Amygdala (tissue), 56 donors: ENCODE measurements at places on chromosomes 1 and 21.

DNA sequence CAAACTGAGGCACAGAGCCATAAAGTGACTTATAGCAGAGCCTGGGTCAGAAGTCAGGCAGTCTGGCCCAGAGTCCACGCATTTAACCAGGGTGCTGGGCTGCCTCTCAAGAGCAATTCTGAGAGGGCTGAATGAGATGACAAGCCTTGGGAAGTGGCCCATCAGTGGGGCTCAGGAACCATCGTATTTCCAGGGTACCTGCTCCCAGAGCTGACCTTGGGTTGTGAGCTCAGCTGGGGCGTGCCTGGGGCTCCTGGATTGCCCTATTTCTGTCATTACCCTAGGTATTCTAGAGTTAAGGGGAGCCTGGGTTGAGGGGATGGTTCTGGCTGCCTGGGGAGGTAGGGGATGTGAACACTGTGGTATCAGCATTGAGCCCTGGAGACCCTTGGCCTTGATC lies 49.4 kb downstream of the LGR6 start:
- no peak for DNase-seq

- DNase-seq = no peak
Measured at GRCh38 chr1:206955476-206956451, 9.5 kb upstream of the PIGR start.

DNA sequence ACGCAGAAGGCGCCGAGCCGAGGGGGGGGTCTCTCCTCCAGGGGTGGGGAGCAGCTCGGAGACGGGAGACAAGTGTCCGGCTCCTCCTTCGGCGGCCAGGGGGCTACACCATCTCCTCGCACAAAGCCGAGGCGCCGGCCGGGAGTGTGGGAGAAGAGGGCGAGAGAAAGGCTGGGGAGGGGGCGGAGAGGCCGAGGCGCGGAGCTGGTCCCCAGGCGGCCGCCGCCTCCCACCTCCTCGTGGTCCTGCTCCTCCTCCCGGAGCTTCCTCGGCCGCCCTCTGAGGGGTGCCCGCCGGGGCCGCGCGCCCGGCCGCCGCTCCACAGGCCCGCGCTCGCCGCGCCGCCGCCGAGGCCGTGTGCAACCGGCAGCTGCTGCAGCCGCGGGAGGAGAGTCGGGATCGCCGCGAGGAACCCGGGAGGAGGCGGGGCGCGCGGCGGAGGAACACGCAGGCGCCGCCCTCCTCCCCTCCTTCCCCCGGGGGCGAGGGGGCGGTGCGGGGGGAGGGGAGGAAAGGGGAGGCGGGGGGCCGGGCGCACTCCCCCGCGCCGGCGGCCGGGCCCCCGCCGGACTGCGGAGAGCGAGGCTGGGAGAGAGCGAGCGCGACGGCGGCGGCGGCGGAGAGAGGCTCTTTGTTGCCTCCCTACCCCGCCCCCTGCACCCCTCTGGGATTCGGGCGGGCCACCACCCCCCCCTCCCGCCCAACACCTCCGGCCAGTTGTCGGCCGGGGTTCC lies at the start of gene ENAH:
Gene ENAH (minus strand): TSS at position 395 of the 734 bp plus-strand sequence. CDS start 433 bp downstream, outside the sequence.
- DNase-seq = peak; percentile 79

GRCh38 chr1:7372477-7373120 lies 398.5 kb upstream of the VAMP3 start:
- DNase-seq = no peak

- no peak for DNase-seq
Measured at GRCh38 chr1:230495891-230496385, 69.8 kb upstream of the PGBD5 start.

- no peak for DNase-seq
Measured at GRCh38 chr1:156755527-156755950, 4.1 kb upstream of the HDGF start.

GRCh38 chr21:34771512-34772028 lies 102.8 kb downstream of the CLIC6 start:
- DNase-seq = no peak

GRCh38 chr21:33677450-33677849 lies 35.1 kb downstream of the ITSN1 start:
- no peak for DNase-seq

DNA sequence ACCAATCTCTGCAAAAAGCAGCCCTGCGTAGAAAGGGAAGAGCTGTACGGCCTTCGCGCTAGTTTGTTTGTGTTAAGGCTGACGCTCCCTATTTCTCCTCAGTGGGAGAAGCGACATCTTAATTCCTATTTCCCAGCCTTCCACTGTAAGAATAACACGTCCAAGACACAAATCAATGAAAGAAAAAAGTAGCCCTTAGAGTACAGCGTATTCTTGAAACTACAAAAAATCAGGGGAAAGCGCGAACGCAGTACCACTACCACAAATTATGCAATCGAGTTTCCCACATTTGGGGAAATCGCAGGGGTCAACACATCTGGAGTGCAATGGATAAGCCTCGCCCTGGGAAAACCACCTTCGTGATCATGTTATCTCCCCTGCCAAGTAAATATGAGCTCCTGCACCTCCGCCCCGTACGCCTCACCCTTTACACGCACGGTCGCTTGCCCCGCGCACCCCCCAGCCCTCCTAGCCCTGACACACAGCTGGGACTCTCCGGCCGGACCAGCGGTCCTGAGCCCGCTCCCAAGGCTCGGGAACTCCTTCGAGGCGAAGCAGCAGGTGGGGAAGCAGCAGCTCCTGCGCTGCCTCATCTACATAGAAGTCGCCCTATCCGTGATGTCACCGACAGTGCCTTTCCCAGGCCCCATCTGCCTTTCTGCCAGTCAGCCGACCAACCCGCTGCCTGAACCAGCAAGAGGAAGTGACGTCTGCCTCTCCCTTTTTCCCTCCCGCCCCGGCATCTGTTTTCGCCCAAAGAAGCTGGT lies 94.7 kb downstream of the PPIAL4G start:
- peak; percentile 91 for DNase-seq

DNA sequence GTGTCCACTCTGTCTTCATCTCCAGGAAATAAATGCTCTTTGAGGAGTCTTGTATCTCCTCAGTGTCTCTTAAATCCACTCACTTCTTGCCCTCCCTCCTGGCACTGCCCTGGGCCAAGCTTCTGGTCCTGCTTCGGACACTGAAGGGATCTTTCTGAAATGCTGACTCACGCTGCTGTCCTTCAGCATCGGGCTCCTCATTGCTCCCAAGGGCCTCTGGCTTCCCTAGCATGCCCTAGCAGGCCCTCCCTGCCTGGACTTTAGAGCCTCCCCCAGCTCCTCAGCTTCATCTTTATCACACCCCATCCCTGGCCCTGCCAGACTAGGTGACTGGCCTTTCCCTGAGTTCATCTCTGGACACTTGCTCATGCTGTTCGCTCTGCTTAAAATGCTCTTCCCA lies 96.6 kb downstream of the FOXD2 start:
- no peak for DNase-seq

GRCh38 chr1:40421431-40422384 lies 28.6 kb upstream of the ZFP69B start:
- DNase-seq = peak; percentile 25

GRCh38 chr1:69794831-69795230 lies 227.1 kb downstream of the LRRC7 start:
- no peak for DNase-seq

DNA sequence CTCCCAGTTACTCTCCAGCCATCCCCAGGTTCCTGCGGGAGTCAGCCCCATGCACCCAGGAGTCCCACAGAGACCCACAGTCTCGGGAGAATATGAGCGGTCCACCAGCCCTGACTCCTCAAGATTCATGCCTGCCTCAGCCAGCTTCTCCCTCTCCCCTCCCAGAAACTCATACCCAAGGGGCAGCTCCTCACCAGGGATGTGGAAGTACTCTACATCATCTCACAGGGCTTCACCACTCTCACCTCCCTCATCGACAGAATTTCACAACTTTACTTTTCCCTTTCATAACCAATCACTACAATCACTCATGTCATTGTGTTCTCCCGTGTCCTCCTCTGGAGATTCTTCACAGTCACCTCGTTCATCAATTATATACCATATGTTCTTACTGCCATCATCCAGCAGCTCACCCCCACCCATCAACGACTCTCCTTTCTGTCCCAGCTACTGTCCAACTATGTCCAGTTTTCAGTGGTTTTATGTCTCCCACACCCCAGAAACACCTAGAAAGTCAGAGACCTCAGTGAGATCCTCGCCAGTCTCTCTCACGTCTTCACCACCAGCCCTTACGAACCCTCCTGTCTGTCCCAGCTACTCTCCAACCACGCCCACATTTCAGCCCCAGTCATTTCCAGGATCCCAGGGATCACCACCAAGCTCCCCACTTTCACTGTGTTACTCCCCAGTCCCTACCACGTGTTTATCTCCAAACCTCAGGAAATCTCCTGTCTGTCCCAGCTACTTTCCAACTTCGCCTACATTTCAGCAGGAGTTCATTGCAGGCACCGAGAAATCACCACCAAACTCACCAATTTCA lies 1530.1 kb upstream of the TPTE start:
- no peak for DNase-seq

- no peak for DNase-seq
Measured at GRCh38 chr1:223244366-223245103, 101.5 kb upstream of the TLR5 start.

- DNase-seq = no peak
Measured at GRCh38 chr1:237932816-237933215, 42.1 kb upstream of the ZP4 start.

- no peak for DNase-seq
Measured at GRCh38 chr21:19261731-19262376, 858.3 kb upstream of the TMPRSS15 start.

DNA sequence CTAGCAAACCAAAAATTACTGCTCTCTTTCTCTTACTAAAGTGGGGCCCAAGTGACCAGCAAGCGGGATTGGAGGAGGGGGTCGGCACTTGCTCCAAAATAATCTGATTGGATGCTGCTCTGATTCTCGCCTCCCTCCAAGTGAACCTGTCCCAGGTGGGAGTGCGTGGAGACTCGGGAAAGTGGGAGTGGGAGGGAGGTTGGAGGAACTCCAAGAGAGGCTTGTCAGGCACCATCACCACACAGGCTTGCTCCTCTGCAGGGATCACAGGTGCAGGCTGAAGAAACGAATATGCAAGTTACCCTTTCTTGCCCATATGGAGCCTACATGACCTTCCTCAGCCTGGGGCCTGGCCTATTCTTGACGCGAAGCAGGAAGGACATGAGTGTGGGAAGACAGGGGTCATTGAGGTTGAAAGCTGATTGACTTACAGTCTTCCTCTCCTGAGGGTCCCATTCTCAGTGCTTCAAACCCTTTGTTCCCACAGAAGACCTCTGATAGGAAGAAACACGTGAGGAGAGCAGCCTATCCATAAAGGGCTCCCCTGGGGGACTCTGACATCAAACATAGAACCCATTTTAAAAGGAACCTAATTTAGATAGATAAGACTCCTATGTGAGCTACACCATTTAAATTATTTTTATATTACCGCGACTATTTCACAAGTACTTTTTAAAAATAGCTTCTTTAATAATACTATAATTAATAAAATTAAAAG lies 14.2 kb downstream of the RGS8 start:
- DNase-seq = no peak

DNA sequence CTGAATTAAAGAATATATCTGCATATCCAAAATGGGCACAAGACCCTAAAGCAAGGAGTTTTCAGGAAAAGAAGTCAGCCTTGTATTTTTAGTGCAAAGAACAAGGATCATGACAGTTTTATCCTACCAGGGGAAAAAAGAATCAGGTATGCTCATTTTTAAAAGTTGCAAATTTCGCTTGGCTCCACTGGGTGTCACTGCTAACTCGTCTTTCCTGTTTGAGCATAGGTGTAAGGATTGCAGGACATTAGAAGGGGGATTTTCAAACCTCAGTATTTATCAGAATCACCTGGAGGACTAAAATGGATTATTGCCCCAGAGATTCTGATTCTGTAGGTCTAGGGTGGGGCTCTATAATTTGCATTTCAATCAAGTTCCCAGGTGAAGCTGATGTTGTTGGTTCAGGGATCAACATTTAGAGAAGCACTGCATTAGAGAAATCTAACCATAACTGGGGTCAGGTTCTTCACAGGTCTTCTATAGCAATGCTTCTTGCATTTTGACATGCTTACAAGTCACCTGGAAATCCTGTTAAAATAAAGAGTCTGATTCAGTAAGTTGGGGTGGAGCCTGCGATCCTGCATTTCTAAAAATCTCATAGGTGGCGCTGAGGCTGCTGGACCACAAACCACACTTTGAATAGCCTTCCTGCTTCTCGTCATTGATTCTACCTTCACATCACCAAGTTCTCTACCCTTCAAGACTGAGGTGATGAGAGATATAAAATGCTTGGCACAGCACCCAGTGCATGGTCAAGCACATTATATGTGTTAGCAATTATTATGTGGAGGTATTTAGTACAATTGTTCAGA lies 39.6 kb downstream of the NUF2 start:
- no peak for DNase-seq

- DNase-seq = no peak
Measured at GRCh38 chr1:94228640-94229375, 8.6 kb downstream of the ARHGAP29 start.

- no peak for DNase-seq
Measured at GRCh38 chr1:15948595-15949452, 27.1 kb downstream of the ZBTB17 start.

- no peak for DNase-seq
Measured at GRCh38 chr21:32705139-32705538, 22.7 kb downstream of the SYNJ1 start.

- no peak for DNase-seq
Measured at GRCh38 chr1:27400963-27401341, 8.5 kb downstream of the GPR3 start.

DNA sequence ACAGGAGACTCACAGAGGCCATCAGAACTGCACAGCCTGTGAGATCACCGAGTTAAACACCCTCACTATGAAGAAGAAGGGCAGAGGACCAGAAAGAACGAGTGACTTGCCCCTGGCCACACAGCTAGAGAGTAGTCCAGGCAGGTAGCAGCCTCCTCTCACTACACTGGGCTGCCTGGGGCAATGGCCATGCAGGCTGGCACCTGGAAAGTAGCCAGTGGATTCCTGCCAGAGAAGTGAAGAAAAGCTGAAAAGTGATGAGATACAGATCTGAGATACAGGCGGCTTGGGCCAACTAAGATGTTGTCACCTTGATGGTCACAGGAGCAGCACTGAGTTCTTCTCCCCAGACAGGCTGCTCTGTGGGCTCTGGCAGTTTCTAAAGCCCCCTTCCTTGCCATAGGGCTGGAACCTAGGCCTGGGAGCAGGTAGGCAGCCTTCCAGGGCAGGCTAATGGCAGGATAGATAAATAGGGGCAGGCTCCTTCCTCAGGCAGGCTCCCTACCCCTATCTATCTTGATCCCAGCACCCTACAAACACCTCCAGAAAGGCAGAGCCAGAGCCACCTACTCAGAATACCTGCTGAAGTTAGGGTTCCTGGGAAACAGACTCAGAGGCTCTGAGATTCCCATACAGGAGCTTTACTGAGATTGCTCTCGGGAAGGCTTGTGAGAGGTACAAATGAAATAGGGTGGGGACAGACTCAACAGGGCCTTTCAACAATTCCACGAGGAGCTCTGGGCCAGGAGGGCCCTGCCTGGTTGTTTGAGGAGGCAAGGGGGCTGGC lies 106.3 kb downstream of the BEND5 start:
- no peak for DNase-seq

DNA sequence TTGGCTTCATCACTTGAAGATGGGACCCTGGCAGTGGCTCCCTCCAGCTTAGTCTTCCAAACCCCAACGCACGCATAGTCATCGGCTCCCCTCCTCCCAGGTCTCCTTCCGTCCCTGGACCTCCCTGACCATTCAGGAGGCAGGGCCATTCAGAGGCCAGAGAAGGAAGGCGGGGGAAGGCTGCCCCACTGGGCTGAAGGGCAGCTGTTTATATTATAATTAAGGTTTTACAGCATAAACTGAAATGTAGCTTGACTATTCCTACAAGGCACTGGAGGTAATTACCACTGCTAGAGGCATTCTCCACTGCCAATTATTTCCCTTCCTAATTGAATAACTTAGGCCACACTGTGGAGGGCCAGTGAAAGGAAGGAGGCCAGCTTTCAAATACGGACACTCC lies 170.6 kb upstream of the PROX1 start:
- DNase-seq = no peak
